ENCODE measurements at places on chromosomes 12 and 14. TPM values are rescaled to one million over a fixed set of nuclear protein-coding genes. Genes with fewer than 3 reads are reported as not detected.

SYNE3 gene
- total RNA-seq = 14.4 TPM

DNA sequence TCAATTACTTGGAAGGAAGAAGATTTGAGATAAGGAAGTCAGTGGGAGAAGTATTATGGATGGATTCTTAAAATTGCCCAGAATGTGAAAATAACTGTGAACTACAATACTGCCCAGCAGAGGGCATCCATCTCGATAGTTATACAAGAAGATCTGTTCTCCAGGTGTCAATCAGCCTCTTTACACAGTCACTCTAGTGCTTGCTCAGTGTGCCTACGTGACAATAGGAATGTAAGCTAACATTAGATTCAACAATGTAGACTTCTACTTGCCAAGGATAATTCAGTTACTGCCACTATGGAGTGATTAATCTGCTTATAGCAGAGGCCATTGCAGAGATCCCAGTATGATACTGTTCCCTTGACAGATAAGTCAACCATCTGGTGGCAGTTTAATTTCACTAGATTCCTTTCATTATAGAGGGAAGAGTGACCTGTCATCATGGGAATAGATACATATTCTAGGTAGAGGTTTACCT, 10.6 kb upstream of the MAP4K5 start:
- no peak for DNase-seq

ZBTB1 gene
- total RNA-seq = 51.1 TPM

DNA sequence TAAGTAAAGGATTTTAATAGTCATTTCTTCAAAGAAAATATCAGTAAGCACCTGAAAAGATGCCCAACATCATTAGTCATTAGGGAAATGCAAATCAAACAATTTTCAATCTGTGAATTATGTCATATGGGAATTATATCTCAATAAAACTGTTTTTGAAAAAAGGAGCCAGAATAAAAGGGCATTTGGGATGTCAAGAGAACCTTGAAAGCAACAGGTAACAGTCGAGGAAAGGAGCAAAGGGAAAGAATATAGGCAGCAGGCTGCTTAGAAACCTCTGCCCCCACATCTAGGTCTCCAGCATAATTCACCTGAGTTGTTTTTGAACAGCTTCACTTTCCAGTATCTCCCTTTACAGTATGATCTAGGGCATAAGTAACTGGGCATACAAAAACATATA, 12.2 kb downstream of the RAD9B start:
- DNase-seq = no peak

GRCh38 chr14:75292886-75293285, 14.3 kb downstream of the FOS start:
- no peak for DNase-seq

GRCh38 chr14:100649173-100649519, 61.9 kb upstream of the BEGAIN start:
- no peak for DNase-seq

SLC38A6 gene
- 18.3 TPM for total RNA-seq

Measured in ureter (tissue), 1 donor.